ENCODE measurements at places on chromosomes 5 and 9.

- DNase-seq, result no peak
Observed at GRCh38 chr5:142825378-142826089, 55.4 kb downstream of the ARHGAP26 start.

DNA sequence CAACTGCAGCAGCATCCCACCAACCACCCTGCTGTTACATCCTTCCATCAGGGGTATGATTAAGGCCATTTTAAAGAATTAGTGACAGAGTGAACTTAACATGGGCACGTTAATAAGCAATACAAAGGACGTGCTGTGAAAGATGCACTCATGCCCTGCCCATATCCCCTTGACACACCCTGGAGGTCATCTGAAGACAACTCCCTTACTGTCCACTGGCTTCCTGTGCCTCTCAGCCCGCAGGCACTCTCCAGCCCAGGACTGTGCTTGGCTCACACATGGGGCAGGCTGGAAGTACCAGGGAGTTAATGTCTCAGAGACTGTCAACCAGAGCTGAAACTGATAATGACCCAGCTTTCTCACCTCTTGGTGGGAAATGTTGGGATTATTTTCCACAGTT lies 81.8 kb downstream of the TRIM36 start:
- no peak for DNase-seq

DNA sequence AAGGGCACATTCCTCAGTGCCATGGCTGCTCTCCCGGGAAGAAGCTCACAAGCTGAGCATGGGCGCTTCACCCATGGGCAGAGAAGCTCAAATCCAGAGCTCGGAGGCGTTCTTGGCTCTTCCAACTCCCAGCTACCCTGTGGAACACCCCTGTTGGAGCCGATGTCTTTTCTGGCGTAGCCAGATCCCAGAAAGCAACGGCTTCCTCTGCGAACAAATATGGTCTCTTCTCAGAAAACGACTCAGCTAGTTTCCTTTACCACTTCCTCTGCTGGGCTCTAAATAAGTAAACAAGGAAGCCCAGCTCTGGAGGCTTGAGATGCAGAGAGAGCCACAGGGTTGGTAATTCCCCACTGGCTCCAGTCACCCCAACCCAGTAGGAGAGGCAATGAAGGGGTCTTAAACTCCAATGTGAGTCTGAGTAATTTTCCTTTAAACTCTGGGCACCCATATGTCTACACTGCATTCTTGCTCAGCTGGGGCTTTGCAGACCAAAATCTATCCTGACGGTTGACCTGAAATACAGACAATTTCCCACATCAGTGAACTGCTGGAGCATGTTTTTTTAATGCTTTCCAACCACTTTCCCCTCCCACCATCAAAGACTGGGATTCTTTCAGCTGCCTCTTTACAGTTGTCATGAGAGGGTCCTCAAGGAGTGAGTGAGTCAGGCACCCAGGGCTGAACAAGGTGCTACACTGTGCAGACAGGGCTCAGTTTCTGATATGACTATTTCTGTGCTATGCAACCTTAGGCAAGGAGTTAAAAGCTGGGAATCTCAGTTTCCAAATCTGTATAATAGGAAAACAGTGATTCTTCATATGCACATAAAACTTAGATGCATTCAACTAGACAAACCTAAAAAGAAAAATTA lies at the start of gene LCP2:
LCP2 (minus strand) TSS at position 189 of the 874 bp plus-strand sequence; CDS start at position 23, 166 bp downstream.
- DNase-seq, result no peak

- DNase-seq, result no peak
Observed at GRCh38 chr5:51411921-51412325, 28.7 kb downstream of the ISL1 start.

DNA sequence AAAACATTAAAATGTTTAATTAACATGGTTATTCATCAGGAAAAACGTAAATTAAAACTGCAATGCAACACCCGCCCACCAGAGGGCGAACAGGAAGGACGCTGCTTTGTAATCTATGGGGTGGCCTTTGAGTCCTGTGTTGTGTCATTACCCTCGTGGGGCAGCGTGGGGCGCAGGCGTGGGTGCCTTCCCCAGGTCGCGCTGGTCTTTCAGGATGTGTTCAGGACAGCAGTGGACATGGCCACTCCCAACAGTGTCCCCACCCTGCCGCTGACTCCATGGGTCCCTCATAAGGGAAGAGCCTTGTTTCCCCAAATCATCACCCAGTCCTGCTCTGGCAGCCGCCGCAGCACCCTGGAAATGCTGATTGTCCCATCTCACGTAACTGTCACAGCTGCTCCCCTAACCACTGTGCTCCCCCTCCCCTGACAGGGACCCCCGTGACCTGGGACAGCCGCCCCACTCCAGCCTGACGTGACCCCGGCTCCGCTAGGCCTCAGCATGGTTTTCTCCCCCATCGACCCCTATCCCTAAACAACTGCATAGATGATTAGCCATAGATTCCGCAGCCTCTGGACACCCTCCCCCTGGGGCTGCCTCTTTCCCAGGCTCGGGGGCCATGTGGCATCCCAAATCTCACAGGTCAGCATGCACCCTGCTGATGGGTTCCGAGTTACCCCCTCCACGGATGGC lies 36.4 kb downstream of the GLT6D1 start:
- DNase-seq, result peak; percentile 44

- no peak for DNase-seq
Observed at GRCh38 chr9:109507421-109507838, 9.3 kb upstream of the PTPN3 start.

DNA sequence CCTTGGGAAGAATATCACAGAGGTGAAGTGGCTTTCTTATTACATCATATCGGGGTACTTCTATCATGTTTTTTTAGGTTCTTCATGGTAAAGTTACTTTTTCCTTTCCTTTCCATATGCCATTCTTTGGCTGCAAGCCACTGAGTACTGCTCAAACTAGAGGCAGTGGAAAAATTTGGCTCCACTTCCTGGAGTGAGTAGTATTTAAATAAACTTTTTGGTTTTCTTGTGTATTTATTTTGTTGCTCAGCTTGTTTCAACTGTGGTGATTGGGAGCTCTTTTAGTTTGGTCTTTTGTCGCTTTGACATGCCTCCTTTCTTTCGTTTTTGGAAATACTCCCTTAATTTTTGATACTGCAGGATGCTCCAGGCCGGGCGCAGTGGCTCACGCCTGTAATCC lies 69.8 kb downstream of the WDR70 start:
- DNase-seq, result no peak

GRCh38 chr5:52150501-52150900 lies 637.2 kb upstream of the ITGA1 start:
- peak; percentile 29 for DNase-seq

- peak; percentile 82 for DNase-seq
Observed at GRCh38 chr9:7967851-7968250, 168.3 kb upstream of the DMAC1 start.

- no peak for DNase-seq
Observed at GRCh38 chr5:83363111-83363885, 108.2 kb upstream of the VCAN start.

GRCh38 chr5:158384535-158385481 lies 525.9 kb upstream of the CLINT1 start:
- no peak for DNase-seq

DNA sequence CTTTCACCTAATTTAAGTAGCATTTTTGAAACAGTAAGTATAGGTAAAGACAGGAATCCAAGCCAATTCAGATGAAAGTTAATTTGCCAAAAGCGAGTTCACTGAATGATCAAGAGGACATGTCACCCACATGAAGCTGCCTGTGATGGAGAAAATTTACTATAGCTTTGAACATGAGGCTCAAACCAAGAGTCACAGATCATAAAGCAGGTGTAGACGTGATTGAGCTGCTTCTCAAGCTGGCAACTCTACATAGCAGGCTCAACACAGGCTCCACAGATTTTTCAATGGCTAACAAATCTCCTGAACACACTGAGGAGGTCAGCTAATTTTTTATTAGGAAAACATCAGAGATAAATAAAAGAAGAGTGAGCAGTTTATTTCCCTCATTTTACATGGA lies 173.7 kb downstream of the FAM114A2 start:
- DNase-seq, result no peak

- no peak for DNase-seq
Observed at GRCh38 chr5:146006470-146007190, 70.3 kb downstream of the SH3RF2 start.

GRCh38 chr9:131814707-131815106 lies 74.8 kb upstream of the RAPGEF1 start:
- no peak for DNase-seq

- peak; percentile 14 for DNase-seq
Observed at GRCh38 chr9:29389421-29389820, 1816.1 kb upstream of the C9orf72 start.

GRCh38 chr5:33524476-33524875 lies 83.7 kb downstream of the TARS1 start:
- no peak for DNase-seq

DNA sequence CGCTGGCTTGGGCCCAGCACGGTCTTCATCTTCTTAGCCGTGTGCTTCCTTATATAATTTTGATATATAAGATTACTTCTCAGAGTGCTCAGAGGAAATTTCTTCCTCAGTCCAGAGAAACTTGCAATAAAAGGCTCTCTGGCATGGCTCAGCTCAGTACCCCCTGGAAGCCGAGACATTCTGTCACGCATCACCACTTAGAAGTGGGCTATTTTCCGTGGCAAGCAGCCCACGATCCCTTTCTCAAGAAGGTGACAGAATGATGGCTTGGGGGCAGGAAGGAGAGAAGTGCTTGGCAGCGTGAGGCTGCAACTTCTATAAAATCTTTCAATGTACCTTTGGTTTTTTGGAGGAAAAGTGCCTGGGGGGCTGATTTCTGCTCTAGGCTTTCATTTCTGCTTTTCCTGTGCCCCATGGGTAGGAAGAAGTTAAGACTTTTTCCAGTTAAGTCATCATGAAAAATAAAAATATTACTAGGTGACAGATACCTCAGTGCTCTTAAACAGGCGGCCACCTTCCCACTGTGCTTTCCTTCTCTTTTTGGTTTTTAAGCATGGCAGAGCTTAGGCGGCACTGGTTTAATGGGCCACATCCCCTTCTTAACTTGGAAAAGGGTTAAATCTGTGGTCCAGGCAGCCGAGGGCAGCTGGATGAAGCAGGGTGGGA lies 104.6 kb downstream of the MVB12B start:
- DNase-seq, result no peak

DNA sequence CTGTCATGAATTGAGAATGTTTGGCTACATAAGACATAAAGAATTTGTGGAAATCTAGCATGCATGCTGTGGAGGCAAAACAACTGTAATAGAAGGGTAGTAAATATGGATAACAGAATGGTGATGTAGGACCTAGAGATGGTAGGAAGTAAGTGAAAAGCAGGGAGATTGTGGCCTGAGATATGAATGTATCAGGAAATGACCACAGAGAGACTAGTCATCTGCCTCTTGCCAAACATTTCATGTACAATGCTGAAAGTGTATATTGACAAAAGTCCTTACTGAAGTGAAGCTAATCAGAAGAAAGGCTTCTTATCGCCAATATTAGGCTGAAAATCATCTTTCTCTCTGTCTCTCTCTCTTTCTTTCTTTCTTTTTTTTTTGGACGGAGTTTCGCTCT lies 873.1 kb upstream of the CTNND2 start:
- no peak for DNase-seq
